ENCODE measurements at places on chromosomes 5 and 9. TPM values are rescaled to one million over a fixed set of nuclear protein-coding genes. Genes with fewer than 3 reads are reported as not detected.

The FBXO10 gene
- total RNA-seq, result 68.7 TPM

The RLN1 gene
- total RNA-seq, result not detected

The TTC16 gene
- total RNA-seq, result not detected

The COL5A1 gene
- 28.9 TPM for total RNA-seq

The CDKN2AIPNL gene
- total RNA-seq, result 41.3 TPM

The FGF1 gene
- not detected for total RNA-seq

The UBTD2 gene
- 68.1 TPM for total RNA-seq

All from glutamatergic neuron (in vitro differentiated cells).